NCI-H2081 treated with DMSO at 0.1 percent for 48 hours (cell line): ENCODE measurements at places on chromosomes 7 and 10.

DNA sequence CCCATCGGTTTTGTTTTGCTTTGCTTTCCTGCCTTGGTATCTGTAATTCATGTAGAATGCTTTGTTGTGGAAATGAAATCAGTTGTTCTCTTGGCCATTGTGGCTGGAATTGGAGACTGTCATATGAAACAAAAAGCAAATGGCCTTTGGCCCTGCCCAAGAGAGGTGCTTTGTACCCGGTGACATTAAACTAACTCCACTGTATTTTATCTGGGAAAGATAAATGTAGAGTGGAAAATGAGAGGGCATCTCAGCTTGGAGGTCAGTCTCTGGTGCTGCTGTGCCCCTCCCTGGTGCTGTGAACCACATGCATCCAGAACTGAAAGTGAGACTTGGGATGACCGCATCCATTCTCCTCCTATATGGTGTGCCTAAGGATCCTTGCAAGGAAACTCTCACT is 75.4 kb downstream of the CDK1 start:
- no peak for DNase-seq

DNA sequence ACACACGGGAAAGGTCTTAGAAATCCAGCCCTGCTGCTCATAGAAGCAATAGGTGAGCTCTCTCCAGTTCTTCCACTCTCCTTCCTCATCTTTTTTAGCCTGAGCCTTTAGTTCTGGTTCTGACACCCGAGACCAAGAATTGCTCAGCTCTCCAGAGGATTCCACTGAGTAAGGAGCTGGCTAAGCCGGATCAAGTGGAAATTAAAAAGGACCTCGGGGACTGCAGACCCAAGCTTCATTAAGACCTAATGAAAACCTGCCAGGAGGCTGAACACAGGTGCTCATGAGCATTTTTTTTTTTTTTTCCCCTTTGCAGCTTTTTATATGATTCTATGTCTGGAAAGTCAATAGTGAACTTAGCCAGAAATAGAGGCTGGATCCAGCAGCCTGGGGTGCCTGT is 1176.0 kb upstream of the AUTS2 start:
- DNase-seq: no peak

- DNase-seq: no peak
Measured at GRCh38 chr10:21363731-21364104, 161.8 kb downstream of the SKIDA1 start.

DNA sequence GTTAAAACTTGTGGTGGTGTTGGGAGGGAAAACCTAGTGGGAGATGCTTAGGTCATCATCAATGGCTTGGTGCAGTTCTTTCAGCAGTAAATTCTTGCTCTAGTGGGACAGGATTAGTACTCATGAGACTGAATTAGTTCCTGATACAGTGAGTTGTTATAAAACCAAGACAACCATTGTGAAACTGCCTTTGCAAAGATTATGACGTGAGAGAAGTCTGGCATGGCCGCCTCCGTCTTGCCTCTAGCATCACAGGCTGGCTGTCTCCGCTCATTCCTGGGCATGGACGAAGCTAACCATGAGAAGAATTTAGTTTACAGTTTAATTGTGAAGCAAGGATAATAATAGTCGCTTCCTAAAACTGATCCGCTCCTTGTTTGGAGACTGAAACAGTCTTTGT is 186.4 kb downstream of the KIF20B start:
- no peak for DNase-seq

DNA sequence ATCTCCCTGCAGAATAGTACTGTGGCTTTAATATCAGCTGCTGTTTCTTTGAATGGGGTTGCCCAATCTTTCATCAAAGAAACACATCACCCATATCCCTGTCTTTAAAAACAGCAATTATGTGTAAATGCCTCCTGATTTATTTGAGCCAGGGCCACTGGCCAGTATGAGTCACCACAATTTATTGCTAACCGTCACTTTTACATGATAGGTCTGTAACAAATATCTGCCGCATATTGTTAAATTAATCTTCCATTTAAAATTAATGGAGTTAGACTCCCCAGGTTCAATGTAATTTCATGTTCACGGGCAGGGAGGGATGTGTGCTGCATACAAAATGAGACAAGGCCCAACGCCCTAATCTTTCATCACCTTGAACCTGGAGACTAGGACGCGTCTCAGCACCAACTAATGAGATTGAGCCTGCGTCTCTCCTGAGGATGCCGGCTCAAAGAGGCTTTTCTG is 673.4 kb downstream of the AUTS2 start:
- peak; percentile 64 for DNase-seq

DNA sequence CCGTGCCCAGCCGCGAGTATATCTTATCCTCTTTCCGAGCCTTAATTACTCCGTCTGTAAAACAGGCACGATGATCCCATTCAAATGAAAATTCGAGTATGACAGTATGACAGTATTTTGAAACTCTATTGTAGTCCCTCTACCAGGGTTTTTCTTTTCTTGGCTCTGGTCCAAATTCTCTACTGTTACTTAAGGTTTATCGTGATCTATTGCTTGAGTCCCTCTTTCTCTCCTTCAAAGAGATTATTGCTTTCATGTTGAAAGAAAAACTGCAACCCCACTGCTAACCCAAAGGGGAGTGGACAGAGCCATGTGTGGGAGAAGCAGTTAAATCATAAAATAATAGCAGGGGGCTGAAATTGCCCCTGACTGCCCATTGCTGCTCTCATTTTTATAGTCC is 1156.6 kb upstream of the AUTS2 start:
- DNase-seq: peak; percentile 58

- no peak for DNase-seq
Measured at GRCh38 chr7:51035716-51036115, 253.0 kb upstream of the GRB10 start.

DNA sequence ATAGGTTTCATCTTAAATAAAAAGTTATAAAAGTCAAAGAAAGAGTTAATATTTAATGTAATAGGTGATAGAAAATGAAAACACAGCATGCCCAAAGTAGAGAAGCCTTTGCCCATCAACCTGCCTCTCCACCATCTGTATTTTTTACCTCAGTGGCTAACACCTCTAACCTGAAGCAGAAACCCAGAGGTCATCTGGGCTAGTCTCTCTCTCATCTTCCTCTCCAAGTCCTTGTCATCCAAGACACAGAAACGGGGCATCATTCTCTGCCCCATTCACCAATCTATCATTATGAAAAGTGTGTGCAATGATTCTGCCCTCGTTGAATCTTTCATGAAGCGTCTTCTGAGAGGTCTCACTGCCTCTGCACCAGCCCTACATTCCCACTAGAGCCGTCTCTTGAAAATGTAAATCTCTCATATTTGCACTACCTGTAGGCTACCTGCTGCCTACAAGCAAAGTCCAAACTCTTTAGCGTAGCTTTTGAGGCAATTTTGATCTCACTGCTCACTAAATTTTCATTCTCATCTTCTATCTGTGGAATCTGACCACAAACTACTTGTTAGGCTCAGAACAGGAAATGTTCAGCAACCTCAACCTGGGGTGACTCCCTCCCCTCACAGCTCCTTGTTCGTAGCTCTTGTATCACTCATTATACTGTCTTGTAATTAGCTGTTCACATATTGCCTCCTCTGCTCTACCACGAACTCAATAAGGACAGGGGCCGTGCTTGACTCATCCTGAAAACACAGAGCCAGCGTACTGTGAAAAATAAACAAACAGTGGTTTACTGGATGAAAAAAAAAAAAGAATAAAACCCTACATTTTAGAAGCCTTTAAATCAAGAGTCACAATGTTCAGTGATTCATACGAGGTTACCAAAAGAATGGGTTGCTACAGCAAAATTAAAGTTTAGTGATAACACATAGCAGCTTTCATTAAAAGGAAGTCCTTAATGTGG is 83.1 kb downstream of the CTNNA3 start:
- DNase-seq: no peak

- DNase-seq: no peak
Measured at GRCh38 chr7:140230516-140230860, 53.7 kb upstream of the KDM7A start.

- peak; percentile 20 for DNase-seq
Measured at GRCh38 chr7:119935418-119936025, 337.5 kb upstream of the KCND2 start.

DNA sequence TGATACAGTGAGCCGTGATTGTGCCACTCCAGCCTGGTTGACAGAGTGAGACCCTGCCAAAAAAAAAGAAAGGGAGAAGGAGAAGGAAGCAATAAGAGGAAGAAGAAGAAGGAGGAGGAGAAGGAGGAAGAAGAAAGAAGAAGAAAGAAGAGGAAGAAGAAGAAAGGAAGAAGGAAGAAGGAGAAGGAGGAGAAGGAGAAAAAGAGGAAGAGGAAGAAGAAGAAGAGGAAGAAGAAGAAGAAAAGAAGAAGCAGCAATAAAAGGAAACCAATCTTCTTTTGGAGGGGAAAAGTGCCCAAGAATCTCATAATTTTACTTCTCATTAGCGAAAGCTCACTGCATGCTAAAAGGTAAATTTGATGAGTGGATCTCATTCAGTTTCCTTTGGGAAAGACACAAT is 85.7 kb upstream of the GLCCI1 start:
- DNase-seq: no peak

- DNase-seq: no peak
Measured at GRCh38 chr7:129609666-129610065, 1.9 kb upstream of the NRF1 start.

GRCh38 chr10:123045961-123046731 is 37.3 kb downstream of the ACADSB start:
- DNase-seq: no peak

DNA sequence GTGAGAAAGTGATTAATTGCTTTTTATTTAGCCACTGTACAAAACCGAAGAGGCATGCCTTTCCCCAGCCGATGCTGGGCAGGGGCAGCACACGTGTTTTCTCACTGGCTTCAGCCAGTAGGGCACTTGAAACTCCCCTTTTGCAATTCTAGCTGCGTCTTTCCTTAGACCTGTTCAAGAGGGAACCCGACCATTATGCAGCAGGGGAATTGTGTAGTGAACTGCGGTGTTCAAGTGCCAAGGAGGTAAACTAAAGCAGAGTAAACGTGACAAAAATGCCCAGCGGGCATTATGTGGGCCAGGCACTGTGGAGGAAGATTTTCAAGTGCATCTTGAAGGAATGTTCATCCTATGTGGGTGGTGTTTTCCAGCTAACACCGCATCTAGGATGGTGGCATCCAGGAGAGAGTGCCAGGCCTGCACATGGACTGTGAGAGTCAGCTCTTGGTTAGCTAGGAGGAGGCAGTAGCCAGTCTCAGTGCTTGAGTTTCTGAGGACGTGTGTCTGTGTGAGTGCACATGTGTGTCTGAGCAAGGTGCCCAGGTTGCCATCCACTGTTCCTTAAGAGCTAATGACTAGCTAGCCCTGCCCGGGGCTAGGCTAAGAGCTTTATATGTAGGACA is 3.3 kb downstream of the WIPF3 start:
- DNase-seq: no peak

DNA sequence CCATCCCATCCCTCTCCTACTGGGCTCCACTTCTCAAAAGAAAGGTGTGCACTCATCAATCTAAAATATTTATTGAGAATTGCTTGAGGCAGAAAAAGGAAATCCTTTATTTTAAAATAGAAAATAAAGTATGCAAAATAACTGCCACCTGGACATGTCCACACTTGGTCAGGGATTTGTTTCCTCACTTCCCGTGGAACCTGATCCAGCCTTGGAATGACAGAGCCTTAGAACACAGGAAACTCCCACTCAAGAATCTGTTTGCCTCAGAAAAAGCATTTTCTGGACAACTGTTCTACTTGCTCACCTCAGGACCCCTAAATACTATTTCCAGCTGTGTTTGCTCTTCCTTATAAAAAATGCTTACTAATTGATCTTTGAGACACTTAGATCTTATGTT is 29.0 kb downstream of the AKR1C8 start:
- DNase-seq: no peak

DNA sequence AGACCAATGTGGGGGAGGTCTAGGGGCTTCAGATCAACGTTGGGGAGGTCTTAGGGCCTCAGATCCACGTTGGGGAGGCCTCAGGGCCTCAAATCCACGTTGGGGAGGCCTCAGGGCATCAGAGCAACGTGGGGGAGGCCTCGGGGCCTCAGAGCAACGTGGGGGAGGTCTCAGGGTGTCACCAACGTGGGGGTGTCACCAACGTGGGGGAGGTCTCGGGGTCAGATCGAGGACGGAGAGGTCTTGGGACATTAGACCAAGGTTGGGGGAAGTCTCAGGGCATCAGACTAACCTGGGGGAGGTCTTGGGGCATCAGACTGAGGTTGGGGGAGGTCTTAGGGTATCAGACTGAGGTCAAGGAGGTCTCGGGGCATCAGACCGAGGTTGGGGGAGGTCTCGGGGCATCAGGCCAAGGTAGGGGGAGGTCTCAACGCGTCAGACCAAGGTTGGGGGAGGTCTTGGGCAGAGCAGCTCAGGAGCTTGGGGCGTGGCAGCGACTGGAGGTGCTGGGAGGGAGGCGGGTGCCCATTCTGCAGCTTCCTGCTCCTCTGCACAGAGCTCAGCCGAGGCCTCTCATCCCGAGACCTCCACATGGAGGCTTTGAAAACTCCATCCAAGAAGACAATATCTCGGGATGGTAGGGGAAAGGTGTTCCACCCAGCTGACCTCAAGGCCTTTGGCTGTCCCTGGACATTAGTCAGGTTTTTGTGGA is 159.8 kb downstream of the WDR37 start:
- no peak for DNase-seq

GRCh38 chr10:28426392-28427159 is 106.3 kb upstream of the WAC start:
- DNase-seq: no peak

DNA sequence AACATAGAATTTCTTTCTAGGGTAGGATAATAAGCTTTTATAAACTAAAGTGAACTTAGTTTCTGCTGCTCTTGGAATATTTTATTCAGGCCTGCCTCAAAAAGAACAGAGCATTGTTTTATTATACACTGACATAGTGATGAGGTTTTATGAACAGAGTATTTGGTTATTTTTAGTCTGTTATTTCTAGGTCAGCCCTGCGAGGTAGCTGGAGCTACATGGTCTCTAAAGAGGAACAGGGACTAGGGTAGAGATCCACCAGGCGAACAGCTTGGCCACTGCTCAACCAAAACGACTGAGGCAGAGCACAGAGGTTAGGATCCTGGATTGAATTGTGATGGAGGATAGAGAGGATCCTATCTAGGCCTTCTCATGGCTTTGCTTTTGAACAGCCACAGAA is 53.0 kb downstream of the MKX start:
- DNase-seq: no peak

DNA sequence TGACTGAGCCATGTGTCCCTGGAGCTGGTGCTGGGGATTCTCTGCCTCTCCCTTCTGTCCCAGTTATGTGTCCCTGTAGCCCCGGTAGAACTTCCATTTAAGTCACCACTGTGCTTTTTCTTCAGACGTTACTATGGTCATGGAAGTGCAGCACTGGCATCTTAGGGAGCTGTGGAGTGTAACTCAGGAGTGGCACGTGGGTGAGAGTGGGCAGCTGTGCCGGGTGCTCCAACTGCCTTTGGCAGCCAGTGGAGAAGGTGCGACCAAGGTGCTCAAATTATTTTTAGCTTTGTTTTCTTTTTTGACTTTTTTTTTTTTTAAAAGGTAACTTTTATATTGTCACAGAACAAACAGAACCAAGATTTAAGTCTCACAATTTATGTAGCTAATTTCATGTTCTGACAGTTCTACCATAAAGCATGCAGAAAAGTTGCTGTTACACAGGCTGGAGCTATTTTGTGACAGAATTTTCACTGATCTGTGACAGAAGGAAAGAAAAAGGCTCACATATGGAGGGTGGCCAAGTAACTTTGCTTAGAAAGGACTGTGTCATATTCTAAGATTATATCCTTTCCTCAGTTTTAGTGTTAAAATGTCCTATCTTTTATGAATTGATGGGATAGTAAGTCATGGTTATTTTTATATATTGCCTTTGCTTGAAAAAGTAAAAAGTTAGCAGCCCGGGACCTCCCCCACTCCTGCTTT is 73.9 kb downstream of the SH2D4B start:
- no peak for DNase-seq
